SJCRH30 (cell line): ENCODE measurements at places on chromosomes 5 and 9.
A peak's percentile ranks its signal among the peaks of the same experiment; 100 is the strongest.

- no peak for DNase-seq
Measured at GRCh38 chr9:3447788-3448187, 78.0 kb downstream of the RFX3 start.

- no peak for DNase-seq
Measured at GRCh38 chr5:19044311-19044710, 943.7 kb downstream of the CDH18 start.

GRCh38 chr9:87611776-87612175 is 114.1 kb downstream of the DAPK1 start:
- no peak for DNase-seq

- no peak for DNase-seq
Measured at GRCh38 chr9:127384901-127385300, 12.1 kb upstream of the SLC2A8 start.

- peak; percentile 47 for DNase-seq
Measured at GRCh38 chr5:154221371-154221896, 30.9 kb downstream of the GALNT10 start.

DNA sequence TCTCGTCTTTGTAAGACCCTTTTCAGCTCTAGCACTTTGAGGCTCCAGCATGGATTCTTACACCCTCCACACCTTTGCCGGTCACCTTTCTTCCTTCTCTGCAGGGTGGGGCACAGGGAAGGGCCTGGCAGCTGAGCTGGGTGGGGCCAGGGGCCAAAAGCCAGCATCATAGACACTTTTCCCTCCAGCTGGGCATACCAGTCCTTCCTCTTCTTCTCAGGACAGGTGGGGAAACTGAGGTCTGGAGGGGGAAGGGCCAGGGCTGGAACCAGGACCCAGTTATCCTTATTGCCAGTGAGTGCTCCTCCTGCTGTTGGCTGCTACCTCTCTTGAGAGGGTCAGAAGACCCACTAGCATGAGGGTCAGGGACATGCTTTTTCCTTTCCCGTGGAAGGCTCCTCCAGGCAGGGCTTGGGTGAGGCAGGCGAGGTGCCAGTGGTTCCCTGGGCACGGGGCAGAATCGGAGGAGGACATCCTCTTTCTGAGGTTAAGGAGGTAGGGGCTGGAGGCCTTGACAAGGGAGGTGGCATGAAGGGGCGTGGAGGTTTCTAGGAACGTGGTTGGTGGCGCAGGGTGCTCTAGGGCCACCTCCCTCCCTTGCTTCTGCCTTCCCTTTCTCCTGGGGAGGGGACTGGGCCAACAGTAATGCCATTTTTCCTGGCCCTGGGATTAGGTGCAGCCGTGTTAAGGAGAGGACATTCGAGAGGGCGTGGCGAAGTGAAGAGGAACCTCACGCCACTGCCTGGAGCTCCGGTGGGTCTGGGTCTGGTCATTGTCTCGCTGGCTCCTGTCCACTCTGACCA is at the start of gene NDST1:
Gene NDST1 (plus strand): TSS at position 658 of the 803 bp plus-strand sequence. CDS start 13,124 bp downstream, outside the sequence.
- no peak for DNase-seq
